ENCODE measurements at places on chromosomes 13 and 19.

DNA sequence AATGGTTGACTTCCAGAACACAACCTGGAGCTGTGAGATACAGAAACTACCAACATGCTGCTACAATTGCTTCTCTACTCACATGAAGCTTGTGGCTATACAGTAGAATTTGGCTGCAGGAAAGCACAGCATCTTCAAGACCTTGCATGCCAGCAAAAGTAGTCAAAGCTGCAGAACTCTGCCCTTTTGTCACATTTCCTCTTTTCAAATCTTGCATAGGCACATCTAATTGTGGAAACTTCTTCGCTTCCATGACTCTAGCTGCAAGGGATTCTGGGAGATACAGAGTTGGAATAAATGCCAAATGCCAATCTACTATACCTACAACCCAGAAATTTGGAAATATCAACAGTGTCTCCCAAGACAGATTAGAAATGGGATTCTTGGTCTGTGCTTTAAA is 462.2 kb downstream of the FOXO1 start:
- no peak for DNase-seq

- DNase-seq: no peak
Observed at GRCh38 chr19:38728752-38729541, 15.3 kb downstream of the CAPN12 start.

GRCh38 chr19:31220540-31220939 is 128.7 kb downstream of the TSHZ3 start:
- DNase-seq: no peak

GRCh38 chr19:47035127-47036096 is 13.0 kb downstream of the TMEM160 start:
- peak; percentile 96 for DNase-seq

DNA sequence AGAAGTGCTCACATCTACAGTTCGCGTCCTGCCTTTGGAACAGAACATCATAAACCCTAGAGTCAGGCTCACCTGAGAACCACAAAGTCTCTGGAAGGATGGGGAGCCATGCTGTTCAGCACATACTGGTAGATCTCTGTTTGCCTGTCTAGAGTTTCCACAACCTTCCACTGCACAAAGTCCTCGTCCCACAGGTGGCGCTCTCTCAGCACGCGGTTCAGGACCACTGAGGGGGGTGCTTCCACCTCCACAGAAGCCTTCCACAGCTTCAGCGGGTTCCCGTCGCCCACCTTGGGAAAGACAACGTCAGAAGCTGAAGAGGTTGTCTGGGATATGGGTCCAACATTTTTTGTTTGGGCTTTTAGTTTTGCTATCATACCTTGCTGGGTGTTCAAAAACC is 93.6 kb downstream of the KL start:
- DNase-seq: no peak

GRCh38 chr13:91399189-91400062 is 1.0 kb downstream of the GPC5 start:
- no peak for DNase-seq

DNA sequence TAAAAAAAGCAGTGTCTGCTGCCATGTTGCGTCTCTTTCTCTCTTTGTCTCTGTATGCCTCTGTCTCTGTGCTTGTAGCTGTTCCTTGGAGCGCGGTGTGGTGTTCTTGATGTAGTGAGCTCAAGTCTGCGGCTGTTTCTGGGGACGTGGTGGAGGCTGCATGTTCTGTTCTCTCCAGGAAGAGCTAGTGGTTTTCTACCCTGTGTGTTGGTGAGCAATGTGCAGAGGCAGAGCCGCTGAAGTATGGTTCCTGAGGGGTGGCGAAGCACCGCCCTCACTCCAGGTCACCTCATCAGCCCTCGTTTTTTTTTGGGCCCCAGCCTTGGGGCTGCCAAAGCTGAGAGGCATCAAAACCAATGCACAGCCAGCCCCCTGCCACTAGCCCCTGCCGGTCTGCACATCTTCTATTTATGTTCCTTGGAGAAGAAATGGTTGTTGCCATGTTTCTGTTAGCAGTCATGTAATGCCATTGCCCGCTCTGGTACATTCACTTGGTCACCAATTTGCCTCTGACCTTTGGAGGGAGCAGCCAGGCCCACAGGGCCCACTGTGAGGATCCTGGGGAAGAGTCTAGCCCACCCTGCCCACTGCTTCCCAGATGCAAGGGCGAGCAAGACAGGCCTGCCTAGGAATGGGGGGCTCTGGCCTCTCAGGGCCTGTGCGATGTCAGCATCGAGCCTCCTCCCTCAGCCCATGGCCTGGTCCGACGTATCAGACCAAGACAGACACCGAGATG is 7.2 kb downstream of the HNRNPL start:
- no peak for DNase-seq

DNA sequence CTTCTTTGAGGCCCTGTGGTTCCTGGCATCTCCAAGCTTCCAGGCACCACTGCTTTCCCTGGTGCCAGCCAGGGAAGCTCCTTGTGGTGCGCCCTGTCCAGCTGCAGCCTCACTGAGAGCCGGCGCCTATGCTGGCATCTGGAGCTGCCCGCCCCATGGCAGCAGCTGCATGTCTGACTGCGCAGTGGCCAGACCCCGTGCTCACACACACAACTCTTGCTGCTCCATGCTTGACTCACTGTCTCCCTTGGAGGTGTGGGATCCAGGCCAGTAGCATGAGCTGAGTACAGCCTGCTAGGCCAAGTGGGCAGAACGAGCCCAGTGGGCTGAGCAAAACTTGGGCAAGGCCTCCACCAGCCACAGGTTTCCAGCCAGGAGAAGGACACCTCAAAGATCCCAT is 11.5 kb upstream of the SUPT20H start:
- no peak for DNase-seq
